ENCODE measurements at places on chromosomes 3 and 15.

DNA sequence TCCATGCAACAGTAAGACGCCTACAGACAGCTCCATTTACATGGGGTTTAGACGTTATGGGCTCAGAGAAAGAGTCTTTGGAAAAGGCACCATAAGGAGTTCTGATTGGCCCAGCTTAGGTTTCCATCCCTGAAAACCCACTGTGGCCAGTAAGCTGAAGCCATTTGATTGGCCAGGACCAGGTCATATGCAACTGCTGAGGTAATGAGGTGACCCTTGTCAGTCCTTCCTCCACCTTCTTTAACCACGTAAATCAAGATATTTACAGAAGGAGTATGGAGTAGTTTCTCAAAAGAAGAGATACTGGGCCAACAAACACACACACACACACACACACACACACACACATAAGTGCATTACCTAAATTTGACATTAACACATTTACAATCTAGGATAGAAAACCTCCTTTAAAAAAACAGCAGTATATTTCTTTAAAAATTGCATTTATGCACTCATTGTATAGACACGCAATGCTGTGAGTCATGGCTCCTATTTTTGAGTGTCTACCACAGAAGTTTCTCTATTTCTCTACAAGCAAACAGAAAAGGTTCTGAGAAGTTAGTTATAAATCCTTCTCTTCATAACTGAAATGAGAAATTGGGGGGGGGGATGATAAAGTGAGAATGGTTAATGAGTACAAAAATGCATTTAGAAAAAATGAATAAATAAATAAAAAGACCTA lies 16.3 kb upstream of the MB21D2 start:
- DNase-seq, result no peak

- no peak for DNase-seq
Measured at GRCh38 chr3:114207768-114208167, 28.9 kb upstream of the DRD3 start.

DNA sequence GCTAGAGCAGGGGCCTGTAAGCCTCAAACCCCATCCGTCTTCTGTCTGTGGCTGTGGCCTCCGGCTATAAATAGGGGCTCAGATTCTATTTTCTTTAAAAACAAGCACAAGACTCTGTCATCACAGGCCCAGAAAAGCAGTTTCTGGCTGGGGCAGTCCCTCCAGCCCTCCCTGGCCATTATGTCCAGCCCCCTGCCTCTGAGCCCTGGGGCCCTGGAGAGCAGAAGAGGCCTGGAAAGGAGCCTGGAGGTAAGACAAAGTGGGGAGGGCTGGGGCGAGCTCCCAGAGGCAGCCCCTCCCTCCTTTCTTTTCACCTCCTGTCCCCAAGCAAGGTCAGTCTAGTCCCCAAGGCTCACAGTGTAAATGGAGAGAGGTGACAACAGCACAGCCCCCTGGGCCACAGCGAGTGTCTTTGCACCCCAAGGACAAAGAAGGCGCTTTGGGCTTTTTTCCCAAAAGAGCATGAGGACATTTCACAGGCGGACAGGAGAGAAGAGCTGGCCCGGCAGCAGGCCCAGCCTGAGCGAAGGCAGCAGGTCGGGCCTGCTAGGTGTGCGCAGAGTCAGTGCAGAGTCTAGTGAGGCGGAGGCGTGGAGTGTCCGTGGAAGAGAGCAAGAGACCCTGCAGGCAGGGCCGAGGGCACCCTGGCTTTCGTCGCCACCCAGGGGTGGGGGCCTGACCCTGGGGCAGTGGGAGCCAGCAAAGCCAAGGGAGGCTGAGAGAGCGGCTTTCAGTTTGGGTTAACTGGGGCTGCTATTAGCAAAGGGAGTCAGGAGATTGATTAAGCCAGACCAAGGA lies 188.3 kb downstream of the TBC1D2B start:
- DNase-seq, result no peak

DNA sequence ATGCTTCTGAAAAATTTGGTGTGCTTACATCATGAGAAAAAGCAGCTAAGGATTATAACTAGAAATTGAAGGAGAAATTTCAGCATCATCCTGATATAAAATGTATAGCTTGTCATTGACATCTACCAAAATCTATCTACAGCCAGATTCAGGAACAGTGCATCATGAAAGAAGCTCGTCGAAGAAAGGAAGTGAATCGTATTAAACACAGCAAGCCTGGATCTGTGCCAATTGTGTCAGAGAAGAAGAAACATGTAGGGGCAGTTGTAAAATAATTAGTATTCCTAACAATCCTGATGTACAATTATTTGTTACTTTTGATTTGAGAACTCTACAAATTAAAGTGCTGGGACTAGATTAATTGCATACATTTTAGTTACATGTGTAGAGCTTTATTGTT lies 37.2 kb downstream of the AP4E1 start:
- DNase-seq, result no peak

DNA sequence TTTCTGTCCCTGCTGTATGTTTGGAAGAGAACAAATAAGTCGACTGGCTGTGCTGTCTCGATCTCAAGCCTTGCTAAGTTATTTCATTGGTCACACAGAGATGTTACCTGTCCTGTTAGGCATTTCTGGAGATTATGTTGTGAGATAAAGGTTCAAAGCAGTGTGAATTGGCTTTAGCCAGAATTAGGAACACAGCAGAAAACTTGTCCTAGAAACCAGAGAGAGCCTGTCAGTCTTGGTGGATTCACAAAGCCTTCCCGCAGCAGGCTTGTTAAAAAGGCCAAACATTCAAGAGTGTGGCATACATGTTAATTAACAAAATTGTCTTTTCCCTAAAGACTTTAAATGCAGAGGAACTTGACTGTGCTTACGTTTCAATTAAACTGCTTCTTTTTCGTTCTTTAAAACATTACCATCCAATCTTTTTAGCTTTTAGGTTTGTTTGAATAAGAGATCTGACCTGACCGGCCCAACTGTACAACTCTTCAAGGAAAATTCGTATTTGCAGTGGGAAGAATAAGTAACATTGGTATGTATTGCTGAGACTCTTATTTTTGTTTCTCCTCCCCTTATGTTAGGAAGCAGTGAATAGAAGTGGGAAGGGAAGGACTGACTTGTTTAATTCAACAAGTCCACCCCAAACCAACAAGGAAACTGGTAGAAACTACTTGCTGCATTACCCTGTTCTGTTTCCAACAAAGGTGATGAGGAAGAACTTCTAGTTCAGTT lies 25.2 kb downstream of the ABHD2 start:
- DNase-seq, result no peak

GRCh38 chr3:194973366-194974000 lies 287.8 kb downstream of the FAM43A start:
- DNase-seq, result no peak

DNA sequence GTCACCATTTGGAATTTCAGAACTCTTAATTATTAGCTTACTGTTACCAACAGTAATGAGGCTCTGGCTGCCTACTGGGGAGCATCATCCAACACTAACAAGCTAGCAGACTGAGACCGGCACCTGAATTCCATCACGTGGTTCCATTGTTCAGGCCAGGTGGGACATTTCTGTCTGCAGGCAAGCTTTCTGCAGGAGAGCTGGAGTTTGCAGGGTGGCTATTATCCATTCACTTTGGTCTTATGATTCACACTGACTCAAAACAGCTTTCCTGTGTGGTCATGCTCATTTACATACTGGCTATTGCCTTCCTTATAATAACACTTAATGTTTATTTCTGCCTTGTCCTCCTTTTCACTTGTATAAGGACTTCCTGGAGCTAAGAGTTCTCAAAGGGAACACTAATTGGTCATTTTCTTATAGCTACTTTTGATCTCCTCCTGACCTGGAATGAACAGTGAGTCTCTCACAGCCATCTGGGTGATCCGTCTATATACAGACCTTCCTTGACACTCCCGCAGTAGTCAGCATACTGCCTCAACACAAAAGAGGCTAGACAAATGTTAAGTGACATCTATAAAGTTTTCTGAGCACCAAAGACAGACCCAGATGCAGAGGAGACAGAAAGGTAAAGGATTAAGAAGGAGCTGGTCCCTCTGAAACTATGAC lies 695.4 kb downstream of the FHIT start:
- no peak for DNase-seq

GRCh38 chr3:119333773-119334509 lies 39.8 kb downstream of the ARHGAP31 start:
- DNase-seq, result peak; percentile 15

DNA sequence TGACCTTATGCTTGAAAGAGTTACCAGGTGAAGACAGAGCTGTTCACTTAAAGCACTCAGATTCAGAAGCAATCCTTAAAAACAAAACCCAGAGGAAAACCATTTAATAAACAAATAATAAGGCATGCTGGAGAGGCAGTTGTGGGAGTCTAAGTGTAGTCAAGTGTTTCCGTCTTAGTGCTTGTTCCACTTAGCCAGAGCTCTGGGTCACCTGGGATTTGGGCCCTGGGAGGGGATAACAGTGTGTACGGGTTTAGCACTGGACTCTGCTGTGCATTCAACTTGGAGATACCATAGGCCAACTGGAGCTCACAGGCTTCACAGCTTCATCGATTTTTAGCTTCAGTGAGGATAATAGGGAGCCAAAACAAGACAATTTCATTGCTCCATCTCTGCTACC lies 444.6 kb downstream of the CNTN4 start:
- no peak for DNase-seq

DNA sequence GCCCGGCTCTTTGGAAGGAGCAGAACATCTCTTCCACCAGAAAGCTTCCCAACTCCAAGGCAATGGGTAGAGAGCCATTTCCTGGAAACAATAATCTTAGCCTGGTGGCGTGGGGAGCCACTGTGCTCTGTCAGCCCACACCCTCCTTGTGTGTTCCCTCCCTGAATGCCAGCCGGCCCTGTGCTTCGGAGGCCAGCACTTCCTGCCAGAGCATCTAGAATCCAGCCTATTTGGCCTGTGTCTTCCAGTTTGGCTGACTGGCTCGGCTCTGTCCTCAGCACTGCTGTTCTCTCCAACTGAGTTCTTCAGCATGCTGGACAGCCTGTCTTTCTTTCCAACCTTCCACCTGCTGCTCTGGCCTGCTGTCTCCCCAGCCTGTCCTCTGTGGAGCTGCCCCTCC lies 349.3 kb downstream of the MFSD1 start:
- no peak for DNase-seq

DNA sequence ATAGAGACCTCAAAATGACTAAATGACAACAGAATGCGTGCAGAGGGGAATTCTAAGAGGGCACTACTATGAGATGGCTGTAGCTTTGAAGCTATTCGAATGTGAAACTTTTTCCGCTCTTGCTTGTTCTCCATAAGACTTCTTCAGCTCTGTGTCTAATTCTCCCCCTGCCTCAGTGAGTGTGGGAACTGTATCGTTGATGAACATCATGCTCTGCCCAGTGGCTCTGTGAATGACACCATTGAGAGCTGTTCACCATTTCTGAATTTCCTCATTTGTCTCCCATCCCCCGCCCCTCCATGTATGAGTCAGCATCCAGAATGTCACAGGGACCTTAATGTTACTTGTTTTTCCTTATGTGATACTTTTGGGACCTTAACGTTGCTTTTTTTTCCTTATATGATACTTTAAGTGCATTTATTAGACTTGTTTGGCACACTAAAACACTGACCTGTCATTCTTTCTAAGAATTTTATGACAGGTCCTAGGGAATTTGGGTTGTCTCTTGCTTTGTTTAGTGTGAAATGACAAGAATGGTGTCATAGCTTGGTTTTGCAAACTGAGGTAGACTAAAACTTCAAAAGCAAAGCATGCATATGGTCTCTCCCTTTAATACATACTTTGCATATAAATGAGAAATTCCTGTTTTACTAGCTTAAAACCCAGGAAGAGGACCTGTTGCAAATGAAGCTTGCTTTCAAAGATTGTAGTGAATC lies 99.6 kb downstream of the FNDC3B start:
- peak; percentile 88 for DNase-seq

Data from Ammon's horn (tissue), 1 donor.